MM.1S (cell line): ENCODE measurements at places on chromosomes 5 and 9.

GRCh38 chr9:88237991-88238571, 99.8 kb upstream of the SPATA31C2 start:
- no peak for DNase-seq

DNA sequence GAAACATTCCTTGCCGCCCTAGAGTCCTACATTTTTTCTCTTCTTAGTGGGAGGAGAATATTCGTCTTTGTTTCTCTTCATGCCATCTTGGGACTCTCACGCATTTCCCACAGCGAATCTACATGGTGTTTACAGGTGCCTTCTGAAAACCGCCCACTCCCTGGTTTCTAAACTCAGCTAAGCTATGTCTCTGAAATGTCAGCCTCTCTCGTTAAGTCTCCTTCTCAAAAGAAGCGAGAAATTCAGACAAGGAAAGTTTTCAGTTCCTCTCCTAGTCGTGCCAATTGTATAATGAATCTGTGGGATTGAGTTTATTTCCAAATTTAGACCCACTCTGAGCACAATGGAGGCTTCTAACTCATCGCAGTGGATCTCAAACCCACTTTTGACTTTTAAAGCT, 186.8 kb upstream of the NFIB start:
- DNase-seq: no peak

- no peak for DNase-seq
These were observed 192.1 kb downstream of the GOLPH3 start for GRCh38 chr5:31982027-31982426.

DNA sequence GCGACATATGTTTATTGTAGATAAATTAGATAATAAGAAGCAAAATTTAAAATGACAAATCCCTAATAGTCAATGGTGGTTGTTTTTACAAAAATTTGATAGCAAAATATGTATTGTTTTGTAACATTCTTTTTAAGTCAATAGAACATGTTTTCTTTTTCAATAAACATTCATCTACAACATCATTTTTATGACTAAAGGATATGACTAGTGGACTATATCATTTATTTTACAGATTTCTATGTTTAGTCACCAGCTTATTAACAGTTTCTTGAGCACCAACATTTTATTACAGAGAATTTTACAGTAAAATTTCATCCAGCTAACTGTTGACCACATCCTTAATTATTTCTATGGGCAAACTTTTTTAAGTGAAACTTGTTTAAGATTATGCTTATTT, 114.7 kb upstream of the IL7R start:
- no peak for DNase-seq

GRCh38 chr5:10498350-10498749, 56.7 kb downstream of the ROPN1L start:
- no peak for DNase-seq

- peak; percentile 79 for DNase-seq
These were observed 1099.7 kb downstream of the DTWD2 start for GRCh38 chr5:117888688-117889087.
